ENCODE measurements at places on chromosomes 7 and 10. TPM values are rescaled to one million over a fixed set of nuclear protein-coding genes. Genes with fewer than 3 reads are reported as not detected.

- DNase-seq: no peak
These were observed 28.3 kb downstream of the MAD1L1 start for GRCh38 chr7:2204446-2204845.

DNA sequence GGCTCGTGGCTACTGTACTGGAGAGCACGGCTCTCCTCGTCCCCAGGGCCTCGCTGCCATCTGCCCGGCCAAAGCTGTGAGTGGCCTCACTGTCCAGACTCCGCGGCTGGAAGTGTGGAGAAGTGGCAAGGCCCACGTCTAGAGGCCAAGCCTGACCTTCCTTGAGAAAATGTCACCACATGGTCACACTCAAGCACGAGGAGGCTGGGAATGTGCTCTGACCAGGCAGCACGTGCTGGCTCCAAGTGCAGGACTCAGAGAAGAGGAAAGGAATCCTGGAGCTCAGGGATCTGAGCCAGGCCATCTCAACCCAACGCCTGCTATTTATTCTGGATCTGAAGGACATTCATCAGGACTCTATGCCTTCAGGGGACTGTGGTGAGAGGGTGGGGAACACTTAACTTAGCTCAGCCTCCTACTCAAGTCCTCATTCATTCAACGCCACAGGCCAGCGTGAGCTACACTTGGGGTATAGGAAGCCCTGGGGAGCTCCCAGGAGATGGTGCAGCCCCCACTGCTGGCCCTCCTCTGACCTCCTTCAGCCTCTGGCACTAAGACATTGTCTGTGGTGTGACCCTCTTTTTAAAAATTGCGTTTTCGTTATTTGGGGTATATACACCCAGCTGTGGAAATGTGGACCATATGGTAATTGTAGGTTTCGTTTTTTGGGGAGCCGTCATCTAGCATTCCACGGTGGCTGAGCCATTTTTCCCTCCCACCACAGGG lies 29.0 kb downstream of the EN2 start:
- no peak for DNase-seq

- DNase-seq: no peak
These were observed 50.9 kb upstream of the UNC5B start for GRCh38 chr10:71161425-71161824.

DNA sequence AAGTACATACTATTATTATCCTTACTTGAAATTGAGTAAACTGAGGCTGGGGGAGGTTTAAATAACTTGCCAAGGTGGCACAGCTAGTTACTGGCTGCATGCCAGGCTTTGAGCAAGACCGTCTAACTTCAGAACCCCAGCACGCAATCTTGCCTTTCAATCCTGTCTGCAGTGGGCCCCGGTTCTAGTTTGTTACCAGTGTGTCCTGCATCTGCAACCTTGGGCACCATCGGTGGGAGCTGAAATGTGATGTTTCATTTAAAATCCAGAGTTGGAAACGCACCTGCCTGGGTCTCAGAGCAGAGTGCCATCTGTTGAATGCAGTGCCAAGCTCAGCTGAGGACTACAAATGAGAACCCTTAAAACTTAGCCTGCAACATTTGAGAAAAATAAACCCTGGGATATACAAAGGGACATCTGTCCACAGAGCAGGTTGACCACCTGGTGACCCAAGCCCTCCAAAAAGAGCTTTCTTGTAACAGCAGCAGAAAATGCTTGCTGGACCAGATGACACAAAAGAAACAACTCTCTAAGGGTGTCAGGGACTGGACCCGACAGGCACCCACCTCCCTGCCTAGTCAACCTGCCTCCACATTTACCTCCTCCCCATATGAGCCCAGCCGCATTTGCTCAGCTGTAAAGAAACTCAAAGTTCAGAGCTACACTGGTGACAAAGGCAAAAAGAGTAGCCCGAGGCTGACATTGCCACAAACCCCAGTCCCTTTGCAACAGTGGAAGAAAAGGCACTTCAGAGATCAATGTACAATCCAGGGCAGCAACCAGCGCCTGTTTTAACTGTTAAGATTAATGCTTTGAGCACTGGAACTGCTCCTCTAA lies 1.7 kb downstream of the SH3PXD2A start:
- no peak for DNase-seq

Gene TSPAN15
- 7.9 TPM for total RNA-seq

Gene LRRTM3
- not detected for total RNA-seq

Gene GNG11
- 11.7 TPM for total RNA-seq

Gene ABCC2
- 0.13 TPM for total RNA-seq

Gene TRIM4
- total RNA-seq: 5.6 TPM

Gene HOXA3
- total RNA-seq: 0.25 TPM
